Cerebellar nuclear complex (tissue), 1 donor: ENCODE measurements at places on chromosomes 1 and 21.

DNA sequence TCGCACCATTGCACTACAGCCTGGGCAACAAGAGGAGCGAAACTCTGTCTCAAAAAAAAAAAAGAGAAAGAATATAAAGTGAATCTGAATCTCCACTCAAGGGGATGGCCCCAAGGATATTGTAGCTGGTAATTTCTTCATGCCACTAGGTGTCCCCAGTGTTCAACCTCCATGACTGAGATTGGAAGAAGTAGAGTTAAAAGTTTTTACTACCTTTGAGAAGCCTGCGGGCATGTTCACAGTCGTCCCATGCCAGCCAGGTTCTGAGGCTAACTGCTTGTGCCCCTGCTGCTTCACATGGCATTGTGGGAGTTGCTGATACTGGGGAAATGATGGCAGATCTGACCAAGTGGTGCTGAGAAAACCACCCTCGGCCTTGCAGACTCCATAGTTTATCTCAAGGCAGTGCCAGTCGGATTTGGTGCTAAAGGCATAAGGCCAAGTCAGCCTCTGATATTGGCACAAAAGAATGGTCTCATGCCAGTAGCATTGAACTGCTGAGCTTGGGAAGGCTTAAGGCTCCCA, 10.8 kb upstream of the SHISA4 start:
- no peak for DNase-seq

DNA sequence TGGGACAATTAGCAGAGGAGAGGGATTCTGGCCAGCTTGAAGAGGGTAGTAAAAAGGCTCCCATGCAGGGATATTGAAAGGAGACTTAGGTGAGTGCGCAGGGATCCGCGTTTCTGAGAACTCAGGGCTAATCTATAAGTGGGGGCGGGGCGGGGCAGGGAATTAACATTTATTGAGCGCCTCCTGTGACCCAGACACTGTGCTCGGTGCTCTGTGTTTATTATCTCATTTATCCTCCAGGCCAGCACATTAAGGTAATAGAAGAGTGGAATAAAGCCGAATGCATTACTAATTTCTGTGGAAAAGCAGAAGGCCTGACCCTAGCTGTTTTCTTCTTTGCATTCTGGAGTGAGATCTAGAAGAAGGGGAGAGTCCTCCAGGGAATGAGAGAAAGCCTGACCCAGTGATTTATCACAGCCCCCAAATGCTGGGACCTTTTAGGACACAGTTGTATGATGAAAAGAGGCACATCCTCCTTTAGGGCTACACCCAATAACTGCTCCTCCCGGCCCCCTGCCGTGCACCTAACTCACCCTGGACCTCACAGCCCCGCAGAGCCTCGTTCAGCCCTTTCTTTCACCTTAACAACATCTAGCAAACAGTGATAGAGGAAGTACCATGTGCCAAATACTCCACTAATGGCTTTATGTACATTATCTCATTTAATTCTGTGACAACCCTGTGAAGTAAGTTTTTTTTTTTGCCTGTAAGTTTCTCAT, 317.6 kb downstream of the PBX1 start:
- DNase-seq = no peak

DNA sequence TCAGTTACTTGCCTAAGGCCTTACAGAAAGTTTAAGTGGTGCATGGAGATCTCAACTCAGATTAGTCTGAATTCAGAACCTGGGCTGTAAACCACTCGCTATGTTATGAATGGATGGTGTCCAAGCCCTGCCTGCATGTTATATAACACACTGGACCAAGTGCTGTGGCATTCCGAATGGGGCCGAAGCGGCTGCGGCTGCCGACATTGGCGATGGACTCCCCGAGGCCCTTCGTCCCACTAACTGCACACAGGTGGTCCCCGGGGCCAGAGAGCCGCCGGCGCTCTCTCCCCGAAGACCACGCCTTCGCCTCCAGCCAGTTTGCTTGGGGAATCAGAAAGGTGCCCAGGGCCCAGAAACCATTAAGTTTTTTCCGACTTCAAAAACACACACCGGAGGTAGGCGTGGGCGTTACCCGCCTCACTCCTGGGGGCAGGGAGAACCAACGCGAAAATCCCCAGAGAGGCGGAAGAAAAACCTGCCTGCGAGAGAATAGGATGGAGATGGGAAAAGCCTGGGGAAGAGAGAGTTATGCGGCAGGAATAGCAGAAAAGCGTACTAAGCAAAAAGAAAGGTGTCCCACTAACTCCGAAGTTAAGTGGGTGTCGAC, 579 bp upstream of the TENT5C start:
- DNase-seq = no peak

- no peak for DNase-seq
Measured at GRCh38 chr1:73626326-73626725, 571.6 kb downstream of the LRRIQ3 start.

DNA sequence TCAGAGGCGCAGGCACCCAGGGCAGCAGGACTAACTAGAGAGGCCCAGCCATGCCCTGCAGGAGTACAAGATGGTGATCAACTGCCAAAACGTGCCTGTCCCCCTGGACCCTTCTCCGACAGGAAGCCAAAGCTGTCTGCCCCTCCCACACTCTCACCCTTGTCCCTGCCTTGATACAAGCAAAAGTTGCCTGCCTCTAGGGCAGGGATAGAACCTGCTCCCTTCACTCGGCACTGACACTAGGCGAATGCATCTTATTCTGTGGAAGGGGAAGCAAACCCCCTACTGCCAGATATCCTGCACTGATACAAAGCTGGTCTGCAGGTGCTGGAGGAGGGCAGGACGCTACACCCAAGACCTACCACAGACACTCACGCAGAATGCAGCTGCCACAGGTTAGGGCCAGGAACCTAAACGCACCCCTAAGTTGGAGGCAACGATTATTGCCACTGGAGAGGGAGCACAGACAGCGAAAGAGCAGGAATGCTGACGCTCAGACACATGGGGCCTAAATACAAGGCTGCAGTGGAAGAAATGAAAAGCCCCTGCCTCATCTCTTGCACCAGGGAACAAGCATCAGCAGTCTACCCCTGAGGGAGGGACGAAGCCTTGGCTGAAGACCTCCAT, 3.7 kb downstream of the TARBP1 start:
- DNase-seq = no peak

- no peak for DNase-seq
Measured at GRCh38 chr1:32525053-32525452, 14.2 kb upstream of the ZBTB8A start.

GRCh38 chr1:107243461-107243860, 102.6 kb downstream of the NTNG1 start:
- no peak for DNase-seq

GRCh38 chr1:115978292-115978941, 2.1 kb downstream of the SLC22A15 start:
- no peak for DNase-seq

DNA sequence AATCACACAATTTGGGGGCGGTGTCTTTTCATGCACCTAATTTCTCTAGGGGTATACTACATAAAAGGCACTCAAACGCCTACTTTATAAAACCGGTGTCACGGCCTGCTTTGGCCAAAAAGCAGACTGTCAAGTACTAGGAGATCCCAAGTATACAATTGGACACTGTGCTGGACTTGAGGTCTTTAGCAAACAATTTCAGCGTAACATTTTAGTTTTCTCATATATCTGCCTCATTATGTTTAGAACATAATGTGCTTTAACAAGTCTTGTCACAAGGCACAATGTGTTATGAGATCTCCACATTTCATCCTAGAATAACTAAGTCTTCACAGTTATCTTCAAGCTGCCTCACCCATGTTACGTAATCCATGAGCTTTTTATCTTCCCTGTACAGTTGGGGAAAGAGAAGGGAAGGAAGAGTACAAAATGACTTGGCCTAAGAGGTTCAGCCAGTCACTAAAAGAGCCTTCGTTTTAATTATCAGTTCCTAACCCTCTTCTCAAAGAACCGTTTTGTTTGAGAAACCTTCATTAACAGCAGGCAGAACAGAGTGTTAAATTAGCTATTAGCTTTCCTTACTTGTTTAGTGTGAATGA, 1.7 kb downstream of the SSX2IP start:
- DNase-seq = no peak

GRCh38 chr1:162235241-162235800, 141.3 kb downstream of the SPATA46 start:
- DNase-seq = no peak

DNA sequence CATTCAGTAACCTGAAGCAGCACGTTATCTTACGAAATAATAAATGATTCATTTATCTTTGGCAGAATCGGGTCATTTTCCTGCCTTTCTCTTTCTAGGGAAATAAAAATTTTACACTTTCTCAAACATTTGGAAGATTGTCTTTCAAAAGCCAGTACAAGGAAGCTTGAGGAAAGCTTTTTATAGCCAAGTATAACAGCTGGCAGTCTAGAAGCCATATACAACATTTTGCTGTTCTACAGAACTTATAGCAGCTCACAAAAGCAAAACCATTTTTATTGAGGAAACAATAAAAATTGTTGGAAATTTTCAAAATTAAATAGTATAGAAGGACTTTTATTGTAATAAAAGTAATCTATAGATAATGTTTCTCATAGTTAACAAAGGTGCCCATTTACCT, 448.6 kb downstream of the SMYD3 start:
- no peak for DNase-seq

- DNase-seq = peak; percentile 73
Measured at GRCh38 chr1:235417086-235417697, 50.0 kb downstream of the TBCE start.

- DNase-seq = no peak
Measured at GRCh38 chr21:42396799-42397745, 1.2 kb upstream of the TMPRSS3 start.

DNA sequence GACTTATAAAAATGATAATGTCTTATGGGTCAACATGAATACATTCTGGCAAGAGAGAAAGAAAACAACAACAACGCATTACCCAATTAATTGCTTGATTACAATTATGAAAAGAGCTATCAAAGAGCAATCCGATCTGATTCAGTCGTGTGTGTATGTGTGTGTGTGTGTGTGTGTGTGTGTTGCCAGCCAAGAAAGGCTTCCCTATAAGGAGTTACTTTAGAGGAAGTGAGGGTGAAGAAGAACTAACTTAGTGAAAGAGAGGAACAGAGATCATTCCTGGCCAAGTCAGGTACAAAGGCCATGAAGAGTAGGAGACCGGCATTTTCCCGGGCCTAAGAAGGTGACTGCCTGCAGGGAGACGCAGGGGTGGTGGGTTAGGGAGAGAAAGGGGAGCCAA, 9.4 kb downstream of the TMEM35B start:
- DNase-seq = no peak

GRCh38 chr21:21232320-21232719, 234.1 kb downstream of the NCAM2 start:
- DNase-seq = no peak

GRCh38 chr1:67193704-67194103, 27.4 kb downstream of the IL23R start:
- DNase-seq = no peak

- no peak for DNase-seq
Measured at GRCh38 chr21:44403106-44404020, 49.9 kb downstream of the TRPM2 start.

GRCh38 chr21:17185674-17186073, 327.2 kb upstream of the CXADR start:
- DNase-seq = no peak

- DNase-seq = no peak
Measured at GRCh38 chr1:221916176-221916575, 174.3 kb upstream of the DUSP10 start.
